Activated B cell treated with CpG ODN at 0.5 μM for 24 hours (primary cell): ENCODE measurements at places on chromosomes 1 and 21.

GRCh38 chr1:94596260-94596659 is 54.7 kb upstream of the F3 start:
- H3K4me3 ChIP-seq: no peak overlapping the region
- DNase-seq: no peak
- no peaks in the 10 kb centered on the region for H3K4me1 ChIP-seq
- H3K27ac ChIP-seq: no peak overlapping the region
- peaks cover 8% of the 10 kb centered on the region for H3K27me3 ChIP-seq

DNA sequence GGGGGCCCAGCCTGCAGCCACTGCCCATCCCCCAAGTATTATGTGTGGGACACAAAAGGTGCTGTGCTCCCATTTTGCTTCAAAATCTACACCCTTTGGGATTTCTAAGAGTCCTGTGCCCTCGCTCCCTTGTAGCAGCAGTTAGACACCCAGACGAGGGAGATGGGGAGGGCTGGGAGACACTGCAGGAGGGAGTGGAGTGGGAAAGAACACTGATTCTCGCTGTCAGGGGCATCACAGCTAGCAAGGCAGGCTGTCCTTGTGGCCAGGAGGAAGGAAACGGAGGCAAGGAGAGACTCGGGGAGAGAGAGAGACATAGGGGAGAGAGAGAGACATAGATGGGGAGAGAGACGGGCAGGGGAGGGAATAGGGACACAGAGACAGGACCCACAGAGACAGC is 38.5 kb downstream of the CSMD2 start:
- H3K27me3 ChIP-seq: peaks cover 4% of the 10 kb centered on the region
- no peak for DNase-seq
- H3K27ac ChIP-seq: no peak overlapping the region
- no peak overlapping the region for H3K4me3 ChIP-seq
- no peaks in the 10 kb centered on the region for H3K4me1 ChIP-seq

DNA sequence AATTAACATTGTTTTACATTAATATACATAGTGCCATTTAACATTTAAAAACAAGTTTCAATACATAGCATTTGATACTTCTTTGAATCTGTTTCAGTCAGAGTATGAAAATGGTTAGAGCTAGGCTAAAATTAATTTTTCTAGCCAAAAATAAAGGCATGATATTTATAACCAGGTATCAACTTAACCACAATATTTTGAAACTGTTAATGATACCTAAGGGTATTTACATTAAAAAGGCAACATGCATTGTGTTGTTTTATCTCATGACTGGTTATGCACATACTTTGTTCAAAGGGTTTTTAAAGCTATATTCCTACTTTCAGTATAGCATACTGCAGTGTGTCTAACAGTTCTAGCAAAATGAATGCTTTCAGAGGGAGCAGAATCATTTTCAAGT is 130.0 kb downstream of the HS2ST1 start:
- peaks cover 3% of the 10 kb centered on the region for H3K36me3 ChIP-seq
- no peak for DNase-seq
- no peak overlapping the region for H3K4me3 ChIP-seq
- H3K27me3 ChIP-seq: no peaks in the 10 kb centered on the region

DNA sequence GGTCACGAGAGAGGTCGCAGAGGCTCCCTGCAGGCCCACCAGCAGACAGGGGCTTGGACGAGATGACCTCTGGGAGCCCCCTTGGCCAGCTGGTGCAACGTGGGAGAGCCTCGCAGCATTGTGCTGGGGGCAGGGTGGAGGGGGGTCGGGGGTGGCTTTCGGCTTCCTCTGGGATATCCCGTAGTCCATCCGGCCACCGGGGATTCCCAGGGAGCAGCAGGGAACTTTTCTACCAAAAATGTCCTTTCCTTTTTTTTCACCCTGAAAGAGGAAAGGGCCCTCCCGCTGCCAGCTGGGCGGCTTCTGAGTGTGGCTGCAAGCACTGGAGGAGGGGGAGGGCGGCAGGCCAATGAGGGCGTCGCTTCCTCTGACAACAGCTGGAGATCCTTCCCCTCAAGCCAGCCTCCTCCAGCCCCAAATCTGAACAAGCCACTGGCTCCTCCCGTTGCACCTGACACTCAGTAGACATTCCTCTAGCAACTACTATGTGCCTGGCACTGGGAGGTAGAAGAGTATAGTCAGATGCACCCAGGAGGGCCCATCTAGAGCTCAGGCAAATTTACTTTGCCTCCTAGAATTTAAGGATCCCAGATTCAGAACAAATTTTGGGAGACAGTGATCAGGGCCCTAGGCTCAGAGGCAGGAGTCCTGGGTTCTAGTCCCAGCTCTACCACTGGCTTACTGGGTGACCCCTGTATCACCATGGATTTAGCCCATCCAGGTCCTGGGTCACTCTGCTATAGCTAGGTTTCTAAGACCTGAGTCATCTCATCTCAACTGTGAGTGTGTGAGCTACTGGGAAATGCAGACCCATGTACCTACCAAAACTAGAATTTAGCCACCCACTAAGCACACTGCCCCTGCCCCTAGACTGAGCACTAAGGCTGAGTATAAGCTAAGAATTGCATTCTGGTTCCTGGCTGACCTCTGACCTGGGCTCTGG is 2.7 kb downstream of the MOB3C start:
- H3K4me1 ChIP-seq: peaks cover 63% of the 10 kb centered on the region
- H3K27ac ChIP-seq: no peak overlapping the region
- DNase-seq: no peak

DNA sequence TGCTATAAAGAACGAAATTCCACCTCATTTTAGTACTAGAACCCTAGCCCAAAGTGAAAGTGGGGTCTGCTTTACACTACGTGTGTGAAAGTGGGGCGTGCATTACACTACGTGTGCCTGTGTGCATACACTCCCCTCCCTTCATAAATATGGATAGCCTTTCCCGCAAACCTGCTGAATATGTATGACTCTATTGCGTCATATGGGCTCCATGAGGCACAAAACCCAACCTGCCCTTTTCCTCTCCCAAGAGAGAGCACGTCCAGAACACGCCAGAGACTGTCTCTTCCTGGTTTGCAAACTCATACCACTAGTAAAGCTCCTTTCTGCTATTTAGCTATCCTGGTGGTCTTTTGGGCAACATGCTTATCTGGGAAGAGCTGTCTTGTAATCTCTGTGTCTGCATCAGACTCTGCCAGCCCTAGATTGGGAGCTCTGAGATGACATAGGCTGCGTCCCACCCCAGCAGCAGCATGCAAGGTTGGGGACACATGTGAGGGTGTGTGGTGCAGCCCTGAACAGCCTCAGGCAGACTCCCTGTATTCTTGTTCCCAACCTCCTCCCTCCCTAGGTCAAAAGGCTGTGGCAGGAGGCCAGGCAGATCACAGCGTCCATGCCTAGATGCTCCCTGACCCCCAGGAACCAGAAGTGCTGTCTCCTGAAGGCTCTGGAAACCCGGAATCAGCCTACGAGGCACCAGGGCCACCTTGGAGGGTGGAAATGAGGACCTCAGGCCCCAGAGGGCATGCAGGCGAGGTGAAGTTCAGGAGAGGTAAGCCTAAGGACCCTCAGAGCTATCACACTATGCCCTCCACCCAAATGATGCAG is 12.3 kb upstream of the PADI1 start:
- H3K36me3 ChIP-seq: no peaks in the 10 kb centered on the region
- no peak overlapping the region for H3K27ac ChIP-seq
- no peak overlapping the region for H3K4me3 ChIP-seq
- DNase-seq: no peak

DNA sequence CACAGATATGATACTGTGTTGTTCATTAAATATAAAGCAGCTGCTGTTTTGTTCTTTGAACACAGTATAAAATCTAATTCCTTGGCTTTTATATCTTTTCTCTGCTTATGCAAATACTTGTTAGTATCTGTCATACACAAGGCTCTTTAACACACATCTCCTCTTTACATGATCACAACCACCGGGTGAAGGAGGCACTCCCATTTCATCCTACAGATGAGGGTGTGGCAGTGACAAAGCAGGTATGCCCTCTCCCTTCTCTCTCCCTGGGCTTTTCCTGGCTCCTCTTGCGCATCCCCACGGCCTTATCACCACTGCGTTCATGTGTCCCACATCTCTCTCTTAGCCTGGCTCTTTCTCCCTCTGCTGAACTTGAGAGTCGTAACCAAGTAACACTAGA is 38.2 kb downstream of the JUN start:
- H3K27ac ChIP-seq: no peak overlapping the region
- H3K4me1 ChIP-seq: no peaks in the 10 kb centered on the region
- no peak for DNase-seq
- H3K36me3 ChIP-seq: no peaks in the 10 kb centered on the region

- no peaks in the 10 kb centered on the region for H3K36me3 ChIP-seq
- H3K27me3 ChIP-seq: no peaks in the 10 kb centered on the region
- no peak overlapping the region for H3K4me3 ChIP-seq
- DNase-seq: no peak
Observed at GRCh38 chr1:48683839-48684238, 92.9 kb downstream of the BEND5 start.

DNA sequence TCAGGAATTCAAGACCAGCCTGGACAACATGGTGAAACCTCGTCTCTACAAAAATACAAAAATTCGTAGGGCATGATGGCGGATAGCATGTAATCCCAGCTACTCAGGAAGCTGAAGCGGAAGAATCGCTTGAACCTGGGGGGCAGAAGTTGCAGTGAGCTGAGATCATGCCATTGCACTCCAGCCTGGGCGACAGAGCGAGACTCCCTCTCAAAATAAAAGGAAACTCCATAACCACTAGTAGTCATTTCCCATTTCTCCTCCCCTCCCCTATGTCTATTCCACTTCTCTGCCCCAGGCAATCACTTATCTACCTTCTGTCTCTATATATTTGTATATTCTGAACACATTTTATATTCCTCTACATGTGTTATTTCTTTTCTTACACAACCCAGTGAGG is 4.0 kb upstream of the CEP350 start:
- peaks cover 36% of the 10 kb centered on the region for H3K4me1 ChIP-seq
- no peaks in the 10 kb centered on the region for H3K36me3 ChIP-seq
- H3K27ac ChIP-seq: no peak overlapping the region
- no peaks in the 10 kb centered on the region for H3K27me3 ChIP-seq
- DNase-seq: no peak

GRCh38 chr1:222048094-222048595 is 306.3 kb upstream of the DUSP10 start:
- peaks cover 14% of the 10 kb centered on the region for H3K4me1 ChIP-seq
- H3K27me3 ChIP-seq: no peaks in the 10 kb centered on the region
- H3K36me3 ChIP-seq: no peaks in the 10 kb centered on the region
- H3K27ac ChIP-seq: no peak overlapping the region
- no peak overlapping the region for H3K4me3 ChIP-seq
- no peak for DNase-seq

DNA sequence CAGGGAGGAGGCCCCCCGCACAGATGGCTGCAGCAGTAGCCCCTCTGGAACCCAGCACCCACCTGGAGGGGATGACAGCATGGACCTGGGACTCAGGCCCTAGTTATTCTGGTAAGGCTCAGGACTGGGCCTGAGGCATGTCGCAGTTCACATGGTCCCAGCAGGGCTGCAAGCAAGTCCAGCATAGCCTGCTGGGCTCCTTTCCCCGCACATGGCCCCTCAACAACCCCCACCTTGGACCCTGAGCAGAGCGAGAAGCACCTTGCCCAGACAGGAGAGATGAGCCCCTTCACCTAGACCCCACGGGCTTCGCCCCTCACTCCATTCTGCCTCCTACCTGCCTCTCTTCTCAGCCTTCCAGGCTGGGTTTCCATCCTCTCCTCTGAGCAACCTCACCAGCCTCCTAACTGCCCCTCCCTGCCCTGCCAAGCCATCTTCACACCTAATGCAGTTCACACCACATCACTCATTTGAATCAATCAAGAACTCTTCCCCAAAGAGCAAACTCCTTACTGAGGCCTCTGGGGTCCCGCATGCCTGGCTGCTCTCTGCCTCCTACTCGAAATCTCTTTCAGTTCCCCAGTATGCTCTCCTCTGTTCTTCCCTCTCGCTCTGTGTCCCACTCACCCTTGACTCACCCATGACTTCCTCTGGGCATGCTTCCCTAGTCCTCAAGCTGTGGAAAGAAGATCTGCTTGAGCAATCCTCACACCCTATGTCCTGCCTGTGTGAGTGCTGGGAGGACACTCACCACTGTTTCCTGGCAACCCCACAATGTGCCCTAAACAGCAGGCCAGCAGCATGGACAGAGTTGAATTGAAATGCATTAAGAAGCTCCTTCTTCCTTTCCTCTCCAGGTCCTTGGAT is 9.4 kb upstream of the THEMIS2 start:
- peak; percentile 37 for DNase-seq
- H3K4me3 ChIP-seq: peak overlapping the region; percentile 33
- H3K36me3 ChIP-seq: no peaks in the 10 kb centered on the region

DNA sequence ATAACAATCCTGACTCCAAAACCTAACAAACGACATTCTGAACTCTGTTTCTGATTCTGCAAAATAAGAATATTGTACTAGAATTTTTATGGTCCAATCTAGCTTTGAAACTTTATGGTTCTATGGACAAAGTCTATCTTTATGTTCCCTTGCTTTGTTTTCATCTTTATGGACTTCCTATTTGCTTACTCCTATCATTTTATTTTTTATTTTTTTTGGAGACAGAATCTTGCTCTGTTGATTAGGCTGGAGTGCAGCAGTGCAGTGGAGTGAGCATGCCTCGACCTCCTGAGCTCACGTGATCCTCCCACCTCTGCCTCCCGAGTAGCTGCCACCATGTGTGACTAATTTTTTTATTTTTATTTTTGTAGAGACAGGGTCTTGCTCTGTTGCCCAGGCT is 3.6 kb downstream of the NRAS start:
- H3K27ac ChIP-seq: no peak overlapping the region
- DNase-seq: no peak
- H3K4me1 ChIP-seq: peaks cover 30% of the 10 kb centered on the region
- H3K4me3 ChIP-seq: no peak overlapping the region

- peaks cover 75% of the 10 kb centered on the region for H3K4me1 ChIP-seq
- H3K27ac ChIP-seq: peak overlapping the region; percentile 91
- peak overlapping the region; percentile 69 for H3K4me3 ChIP-seq
- no peaks in the 10 kb centered on the region for H3K27me3 ChIP-seq
Observed at GRCh38 chr1:42931108-42931539, 27.5 kb downstream of the SLC2A1 start.

GRCh38 chr1:199297174-199297573 is 658.3 kb downstream of the PTPRC start:
- no peak overlapping the region for H3K27ac ChIP-seq
- no peak for DNase-seq
- no peak overlapping the region for H3K4me3 ChIP-seq
- no peaks in the 10 kb centered on the region for H3K36me3 ChIP-seq
- peaks cover 3% of the 10 kb centered on the region for H3K27me3 ChIP-seq

GRCh38 chr1:234141006-234141405 is 232.2 kb upstream of the COA6 start:
- no peak overlapping the region for H3K27ac ChIP-seq
- no peaks in the 10 kb centered on the region for H3K4me1 ChIP-seq
- no peaks in the 10 kb centered on the region for H3K36me3 ChIP-seq
- H3K27me3 ChIP-seq: peaks cover 2% of the 10 kb centered on the region
- no peak overlapping the region for H3K4me3 ChIP-seq

GRCh38 chr1:7108251-7108650 is 323.0 kb downstream of the CAMTA1 start:
- no peaks in the 10 kb centered on the region for H3K4me1 ChIP-seq
- H3K36me3 ChIP-seq: no peaks in the 10 kb centered on the region
- H3K27ac ChIP-seq: no peak overlapping the region
- H3K4me3 ChIP-seq: no peak overlapping the region
- DNase-seq: no peak
- H3K27me3 ChIP-seq: peaks cover 10% of the 10 kb centered on the region

- no peak overlapping the region for H3K4me3 ChIP-seq
- no peaks in the 10 kb centered on the region for H3K27me3 ChIP-seq
- peak overlapping the region; percentile 84 for H3K27ac ChIP-seq
- no peak for DNase-seq
- H3K36me3 ChIP-seq: peaks cover 37% of the 10 kb centered on the region
- peaks cover 62% of the 10 kb centered on the region for H3K4me1 ChIP-seq
Observed at GRCh38 chr1:26277261-26277661, 2.6 kb upstream of the SH3BGRL3 start.
